ENCODE measurements at places on chromosomes 3 and 15. TPM values are rescaled to one million over a fixed set of nuclear protein-coding genes. Genes with fewer than 3 reads are reported as not detected.

- no peak for DNase-seq
Observed at GRCh38 chr3:99903869-99904268, 86.2 kb downstream of the CMSS1 start.

DNA sequence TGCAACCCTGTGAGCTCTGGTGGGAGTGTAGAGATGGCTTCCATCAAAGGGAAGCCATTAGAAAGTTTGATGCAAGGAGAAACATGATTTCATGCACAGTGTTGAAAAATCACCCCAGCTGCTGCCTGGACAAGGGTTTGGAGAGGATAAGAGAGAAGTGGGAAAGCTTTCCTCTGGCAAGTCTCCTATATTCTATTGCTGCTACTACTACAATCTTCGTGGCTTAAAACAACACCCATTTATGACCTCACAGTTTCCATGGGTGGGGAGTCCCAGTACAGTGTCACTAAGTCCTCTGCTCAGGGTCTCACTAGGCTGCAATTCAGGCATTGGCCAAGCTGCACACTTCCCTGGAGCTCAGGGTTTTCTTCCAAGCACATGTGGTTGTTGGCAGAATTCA, 229.3 kb downstream of the TAFA4 start:
- DNase-seq, result no peak

- DNase-seq, result no peak
Observed at GRCh38 chr3:5798809-5799208, 611.3 kb downstream of the EDEM1 start.

Gene ARPC4
- 389 TPM for total RNA-seq

Gene CNTN6
- total RNA-seq, result not detected

All from pulmonary artery endothelial cell (primary cell).